ENCODE measurements at places on chromosomes 2 and 18. TPM values are rescaled to one million over a fixed set of nuclear protein-coding genes. Genes with fewer than 3 reads are reported as not detected.

The ADCYAP1 gene
- 0.14 TPM for polyA plus RNA-seq

The LYPD6 gene
- 18.2 TPM for polyA plus RNA-seq

The ABCB6 gene
- 36.8 TPM for polyA plus RNA-seq

The PRKCE gene
- 8.7 TPM for polyA plus RNA-seq

The CYP26B1 gene
- polyA plus RNA-seq, result 16.8 TPM

GRCh38 chr2:102025016-102025501 lies 33.3 kb downstream of the IL1R2 start:
- DNase-seq, result no peak

- peak; percentile 63 for DNase-seq
Observed at GRCh38 chr2:130332271-130333073, 10.2 kb upstream of the IMP4 start.

DNA sequence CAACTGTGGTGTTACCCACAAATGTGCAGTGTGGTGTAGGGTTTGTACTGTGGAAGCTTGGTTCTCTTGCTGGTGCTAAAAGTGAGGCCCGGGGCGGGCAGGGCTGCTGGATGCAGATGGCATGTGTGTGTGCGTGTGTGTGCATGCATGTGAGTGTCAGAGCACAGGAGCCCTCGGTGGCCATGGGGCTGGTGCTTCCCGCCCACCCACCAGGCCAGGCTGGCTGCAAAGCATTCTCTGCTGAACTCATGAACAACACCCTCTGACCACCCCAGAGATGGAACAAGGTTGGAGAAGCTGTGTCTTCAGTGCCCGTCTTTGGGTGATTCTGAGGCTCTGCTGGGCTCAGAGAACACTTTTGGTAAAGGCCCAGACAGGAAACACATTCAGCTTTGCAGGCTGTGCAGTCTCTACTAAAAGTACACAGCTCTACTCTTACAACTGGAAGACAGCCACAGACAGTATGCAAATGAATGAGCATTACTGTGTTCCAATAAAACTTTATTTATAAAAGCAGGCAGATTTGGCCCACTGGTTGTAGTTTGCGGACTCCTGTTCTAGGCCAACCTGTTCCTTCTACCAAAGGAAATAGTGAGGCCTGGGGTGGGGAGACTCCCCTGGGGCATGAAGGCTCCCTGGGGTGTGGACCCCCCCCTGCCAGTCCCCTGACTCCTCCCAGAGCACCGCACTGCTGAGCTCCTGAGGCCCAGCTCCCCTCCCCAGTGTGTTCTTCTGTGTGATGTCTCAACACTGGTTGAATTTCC lies 225.3 kb upstream of the HDAC4 start:
- no peak for DNase-seq

- no peak for DNase-seq
Observed at GRCh38 chr2:26558271-26559043, 80.5 kb upstream of the OTOF start.

DNA sequence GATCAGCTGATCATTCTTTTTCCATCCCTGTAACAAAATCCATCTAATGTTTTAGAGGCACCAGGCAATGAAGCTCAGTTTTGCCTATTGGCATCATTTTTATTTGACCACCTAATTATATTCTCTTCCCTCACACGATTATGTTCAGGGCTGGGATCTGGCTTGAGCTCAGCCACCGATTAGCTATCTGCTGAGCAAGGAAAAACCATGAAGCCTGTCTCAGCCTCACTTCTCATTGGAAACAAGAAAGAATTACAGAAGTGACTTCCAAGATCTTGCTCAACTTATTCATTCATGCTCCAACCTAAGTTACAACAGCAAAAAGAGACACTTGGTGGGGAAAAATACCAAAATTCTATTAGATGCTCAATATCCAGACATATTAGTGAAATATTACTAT lies 139.0 kb upstream of the SH3BP4 start:
- no peak for DNase-seq

- no peak for DNase-seq
Observed at GRCh38 chr2:69743847-69744264, 1.9 kb downstream of the ANXA4 start.

DNA sequence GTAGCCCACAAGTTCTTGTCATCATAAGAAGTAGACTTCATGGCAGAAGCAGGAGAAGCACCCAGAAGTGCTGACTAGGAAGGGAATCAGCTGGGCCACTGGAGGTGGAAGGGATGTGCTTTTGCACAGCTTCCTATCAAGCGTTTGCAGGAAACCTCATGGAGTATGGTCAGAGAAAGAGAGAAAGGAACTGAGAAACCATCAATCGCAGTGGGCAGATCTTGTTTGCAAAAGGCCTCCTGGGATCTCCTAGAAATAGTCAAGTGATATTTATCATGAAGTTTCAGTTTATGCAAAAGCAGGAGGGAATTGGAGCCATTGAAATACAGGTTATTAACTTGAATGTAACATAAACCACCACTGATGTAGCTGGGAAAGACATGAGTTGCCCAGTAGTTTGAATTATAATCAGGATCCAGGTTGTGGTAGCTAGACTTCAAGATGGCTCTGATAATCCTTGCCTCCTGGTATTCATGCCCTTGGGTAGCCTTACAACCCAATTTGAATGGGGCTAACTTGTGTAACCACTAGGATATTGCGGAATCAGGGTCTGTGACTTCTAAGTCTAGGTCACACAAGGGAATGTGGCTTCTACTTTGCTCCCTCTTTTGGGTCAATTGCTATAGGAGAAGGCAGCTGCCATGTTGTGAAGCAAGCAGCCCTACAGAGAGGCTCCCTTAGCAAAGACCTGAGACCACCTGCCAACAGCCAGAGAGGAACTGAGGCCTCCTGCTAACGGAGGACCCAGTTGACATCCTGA lies 69.8 kb upstream of the TCF4 start:
- no peak for DNase-seq

GRCh38 chr2:103784261-103784660 lies 1022.4 kb downstream of the TMEM182 start:
- DNase-seq, result no peak

GRCh38 chr18:7000484-7001096 lies 117.0 kb downstream of the LAMA1 start:
- DNase-seq, result peak; percentile 16

DNA sequence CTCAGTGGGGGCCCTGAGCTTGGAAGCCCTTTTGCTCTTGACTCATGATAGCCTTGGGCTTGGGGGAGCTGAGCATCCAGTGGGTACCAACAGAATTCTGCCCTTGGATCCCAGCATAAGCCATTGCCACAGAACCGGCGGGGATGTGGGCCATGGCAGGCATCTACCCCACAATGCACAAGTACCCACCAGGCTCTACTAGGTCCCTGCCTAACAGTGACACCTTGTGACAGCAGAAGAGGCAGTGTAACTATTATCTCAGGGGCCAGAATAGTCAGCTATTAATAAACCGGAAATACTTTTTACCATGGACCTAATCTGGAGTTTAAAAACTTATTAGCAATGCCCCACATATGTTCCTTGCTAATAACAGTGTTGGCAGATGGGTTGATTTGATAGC lies 397.2 kb downstream of the TMEM182 start:
- DNase-seq, result no peak

GRCh38 chr2:119134775-119135174 lies 23.8 kb downstream of the C1QL2 start:
- DNase-seq, result no peak

DNA sequence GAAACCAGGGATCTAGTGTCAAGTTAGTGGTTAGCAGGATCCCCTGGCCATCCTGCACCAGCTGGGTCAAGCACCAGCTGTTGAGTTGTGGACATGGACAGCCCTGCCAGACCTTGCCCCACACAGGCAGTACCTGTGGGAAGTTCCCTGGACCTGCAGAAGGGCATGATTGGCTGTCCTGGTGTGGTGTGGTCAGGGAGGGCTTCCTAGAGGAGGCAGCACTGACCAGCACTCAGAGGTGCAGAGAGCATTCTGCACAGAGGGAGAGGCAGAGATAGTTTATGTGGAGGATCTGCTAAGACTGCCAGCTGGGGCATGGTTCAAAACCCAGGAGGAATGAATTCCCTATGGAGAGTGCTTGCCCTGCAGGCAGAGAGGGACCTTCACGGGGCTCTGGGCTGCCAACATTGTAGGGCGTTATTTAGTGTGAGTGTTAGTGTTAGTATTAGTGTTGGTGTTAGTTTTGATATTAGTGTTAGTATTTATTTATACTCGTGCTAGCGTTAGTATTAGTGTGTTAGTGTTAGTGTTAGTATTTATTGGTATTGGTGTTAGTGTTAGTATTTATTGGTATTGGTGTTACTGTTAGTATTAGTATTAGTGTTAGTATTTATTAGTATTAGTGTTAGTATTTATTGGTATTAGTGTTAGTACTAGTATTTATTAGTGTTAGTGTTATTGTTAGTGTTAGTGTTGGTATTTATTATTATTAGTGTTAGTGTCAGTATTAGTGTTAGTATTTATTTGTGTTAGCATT lies 31.9 kb downstream of the TWIST2 start:
- DNase-seq, result no peak

DNA sequence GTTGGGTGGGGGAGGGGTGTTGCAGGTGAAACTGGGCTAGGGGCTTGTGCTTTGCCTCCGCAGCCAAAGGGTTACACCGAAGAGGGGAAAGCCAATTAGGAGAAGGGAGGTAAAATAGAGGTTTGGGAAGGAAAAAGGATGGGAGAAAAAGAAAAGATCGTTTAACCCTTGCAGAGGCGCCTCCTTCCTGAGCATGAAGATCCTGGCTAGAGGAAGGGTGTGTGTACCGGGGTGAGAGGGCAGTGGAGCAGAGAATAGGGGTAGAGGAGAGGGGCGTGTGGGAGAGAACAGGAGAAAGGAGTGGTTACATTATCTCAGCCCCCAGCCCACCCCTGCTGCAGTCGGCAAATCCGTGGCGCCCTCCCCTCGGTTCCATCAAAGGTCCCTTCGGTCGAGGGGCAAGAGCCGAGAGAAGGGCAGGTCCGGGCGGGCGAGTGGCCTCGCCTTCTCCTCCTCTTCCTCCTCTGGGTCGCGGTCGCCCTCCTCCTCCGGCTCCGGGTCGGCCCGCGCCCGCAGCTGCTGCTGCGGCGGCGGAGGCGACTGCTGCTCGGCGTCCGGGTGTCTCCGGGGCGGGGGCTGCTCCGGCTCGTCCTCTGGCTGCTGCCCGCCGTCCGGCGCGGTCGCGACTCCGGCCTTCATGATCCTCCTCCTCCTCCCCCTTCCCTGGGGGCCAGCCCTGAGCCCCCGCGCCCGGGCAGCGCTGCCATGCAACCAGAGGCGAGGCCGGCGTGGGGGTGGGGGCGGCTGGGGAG lies 1.1 kb downstream of the MARCHF4 start:
- no peak for DNase-seq

Measured in right renal cortex interstitium (tissue), 3 donors.